ENCODE measurements at places on chromosomes 5 and 9.
A peak's percentile ranks its signal among the peaks of the same experiment; 100 is the strongest.

GRCh38 chr5:116509483-116510244, 65.0 kb downstream of the SEMA6A start:
- no peak for DNase-seq

DNA sequence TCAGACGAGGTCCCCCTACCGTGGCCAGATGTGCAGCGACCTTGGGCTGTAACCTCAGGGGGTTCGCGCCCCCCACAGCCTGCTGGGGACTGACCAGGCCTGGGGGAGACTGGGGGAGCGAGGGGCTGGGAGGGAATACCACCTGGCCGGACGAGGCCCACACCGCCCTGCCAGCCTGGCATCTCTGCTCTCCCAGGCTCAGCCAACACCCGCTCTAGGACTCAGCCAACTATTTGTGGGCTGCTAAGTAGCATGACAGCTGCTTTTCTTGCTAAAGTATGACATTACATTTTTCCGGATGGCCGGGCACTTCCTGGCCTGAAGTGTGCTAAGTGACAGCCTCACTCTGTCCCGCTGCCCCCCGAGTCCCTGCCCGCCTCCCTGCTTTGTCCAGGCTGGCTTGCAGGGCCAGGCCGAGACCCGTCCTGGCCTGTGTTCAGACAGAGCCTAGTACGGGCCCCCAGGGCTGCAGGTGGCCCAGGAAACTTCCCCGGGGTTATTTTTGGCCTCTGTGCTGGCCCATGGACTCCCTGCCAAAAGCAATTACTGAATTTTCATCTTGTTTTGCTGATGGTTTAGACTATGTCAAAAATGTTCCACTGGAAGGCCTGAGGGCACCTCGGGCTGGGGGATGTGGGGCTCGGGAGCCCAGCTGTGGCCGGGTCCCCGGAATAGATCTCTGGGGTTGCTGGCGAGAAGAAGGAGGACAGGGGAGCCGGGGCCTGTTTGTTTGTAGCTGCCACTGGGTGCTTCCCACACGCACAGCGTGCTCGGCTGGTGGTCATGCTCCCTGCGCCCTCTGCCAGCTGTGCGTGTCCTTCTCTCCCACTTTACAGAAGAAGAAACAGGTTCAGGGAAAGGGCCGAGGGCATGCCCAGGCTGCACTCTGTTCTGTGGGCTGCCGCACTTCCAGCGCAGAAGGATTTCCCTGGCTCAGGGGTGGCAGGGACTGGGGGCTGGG, 13.4 kb upstream of the SLC2A6 start:
- DNase-seq: no peak

DNA sequence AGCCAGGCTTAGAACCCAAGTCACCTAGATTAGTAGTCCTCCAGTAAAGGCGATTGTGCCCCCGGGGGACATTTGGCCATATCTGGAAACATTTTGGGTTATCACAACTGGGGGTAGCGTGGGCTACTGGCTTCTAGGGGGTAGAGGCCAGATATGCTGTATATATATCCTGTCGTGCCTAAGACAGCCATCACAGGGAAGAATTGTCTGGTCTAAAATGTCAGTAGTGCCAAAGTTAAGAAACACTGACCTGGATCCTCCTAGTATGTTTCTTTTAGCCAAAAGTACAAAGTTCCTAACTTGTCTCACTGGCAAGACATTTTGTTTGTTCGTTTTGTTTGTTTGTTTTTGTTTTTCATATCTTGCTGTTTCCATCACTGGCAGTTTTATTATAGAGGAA, 13.8 kb downstream of the RABEPK start:
- DNase-seq: no peak

- DNase-seq: no peak
Measured at GRCh38 chr9:127522727-127523126, 71.4 kb downstream of the LRSAM1 start.

DNA sequence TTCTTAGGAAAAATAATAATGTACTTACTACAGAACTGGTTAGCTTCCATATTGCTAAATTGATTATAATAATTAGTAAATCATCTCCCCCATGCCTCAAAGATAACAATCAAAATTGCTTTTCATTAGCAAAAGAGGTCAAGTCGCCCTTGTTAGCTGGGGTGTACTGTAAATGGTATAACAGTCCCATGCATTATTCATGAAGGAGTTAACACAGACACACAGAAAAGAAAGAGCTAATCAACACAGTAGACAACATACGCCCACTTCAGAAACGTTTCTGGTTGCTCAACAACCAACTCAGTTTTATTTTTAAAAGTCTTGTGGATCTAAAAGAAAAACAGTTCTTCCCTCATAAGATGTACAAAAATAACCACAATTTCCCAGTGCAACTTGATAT, 100.2 kb downstream of the MPDZ start:
- DNase-seq: no peak

DNA sequence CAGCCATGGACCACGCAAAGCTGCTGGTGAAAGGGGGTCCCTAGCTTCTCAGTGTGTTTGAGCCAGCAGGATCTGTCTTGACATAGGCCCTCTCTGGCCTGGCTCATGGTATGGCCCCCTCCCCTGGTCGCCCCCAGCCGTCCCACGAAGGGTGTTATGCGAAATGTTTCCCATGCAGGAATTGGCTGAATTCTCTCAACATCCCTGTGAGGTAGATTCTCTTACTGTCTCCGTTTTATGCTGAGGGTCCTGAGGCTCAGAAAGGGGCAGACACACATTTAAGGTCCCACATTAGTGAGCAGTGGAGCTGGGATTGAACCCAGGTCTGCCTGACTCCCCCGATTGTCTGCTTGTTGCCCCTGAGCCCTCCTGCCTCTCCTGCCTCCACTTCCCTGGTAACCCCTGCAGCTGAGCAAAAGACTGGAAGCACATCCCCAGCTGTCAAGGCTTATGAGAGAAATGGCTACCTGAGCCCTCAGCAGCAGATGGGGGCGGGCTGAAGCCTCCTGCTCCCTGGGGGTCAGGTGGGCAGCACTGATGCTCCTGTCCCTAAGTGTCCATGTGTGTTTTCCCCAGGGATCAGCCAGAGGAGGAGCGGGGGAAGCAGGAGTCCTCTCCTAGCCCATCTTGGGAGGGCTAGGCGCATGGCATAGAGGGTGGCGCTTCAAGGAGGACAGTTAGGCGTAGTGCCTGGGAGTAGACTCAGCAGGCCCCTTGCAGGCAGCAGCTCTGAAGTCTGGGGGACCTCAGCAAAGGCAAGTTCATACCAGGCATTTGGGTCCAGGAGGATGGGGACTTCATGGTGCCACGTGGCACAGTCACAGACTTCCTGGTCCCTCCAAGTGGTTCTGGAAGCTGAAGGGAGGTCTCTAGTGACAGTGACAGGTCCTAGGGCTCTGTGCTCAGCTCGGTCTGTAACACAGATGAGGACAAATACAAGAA, 49.0 kb upstream of the GARNL3 start:
- DNase-seq: no peak

DNA sequence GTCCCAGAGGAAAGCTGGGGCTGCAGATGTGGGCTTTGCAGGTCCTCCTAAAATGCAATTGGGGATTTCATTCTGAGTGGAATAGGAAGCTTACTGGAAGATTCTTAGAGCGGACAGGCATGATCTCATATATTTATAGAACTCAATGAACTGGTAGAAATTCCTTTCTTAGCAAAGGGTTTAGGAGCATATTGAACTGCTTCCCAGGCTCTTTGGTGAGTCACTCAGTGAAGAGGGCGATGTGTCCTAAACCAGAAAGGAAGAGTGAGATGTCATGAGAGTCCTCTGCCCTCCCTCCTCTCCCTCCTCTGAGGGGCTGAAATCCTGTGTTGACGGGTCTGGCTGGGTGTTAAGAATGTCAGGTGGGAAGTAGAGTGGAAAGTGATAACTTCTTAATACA, 26.3 kb upstream of the SEMA6A start:
- no peak for DNase-seq

GRCh38 chr5:114054594-114054993, 307.3 kb upstream of the KCNN2 start:
- DNase-seq: no peak

DNA sequence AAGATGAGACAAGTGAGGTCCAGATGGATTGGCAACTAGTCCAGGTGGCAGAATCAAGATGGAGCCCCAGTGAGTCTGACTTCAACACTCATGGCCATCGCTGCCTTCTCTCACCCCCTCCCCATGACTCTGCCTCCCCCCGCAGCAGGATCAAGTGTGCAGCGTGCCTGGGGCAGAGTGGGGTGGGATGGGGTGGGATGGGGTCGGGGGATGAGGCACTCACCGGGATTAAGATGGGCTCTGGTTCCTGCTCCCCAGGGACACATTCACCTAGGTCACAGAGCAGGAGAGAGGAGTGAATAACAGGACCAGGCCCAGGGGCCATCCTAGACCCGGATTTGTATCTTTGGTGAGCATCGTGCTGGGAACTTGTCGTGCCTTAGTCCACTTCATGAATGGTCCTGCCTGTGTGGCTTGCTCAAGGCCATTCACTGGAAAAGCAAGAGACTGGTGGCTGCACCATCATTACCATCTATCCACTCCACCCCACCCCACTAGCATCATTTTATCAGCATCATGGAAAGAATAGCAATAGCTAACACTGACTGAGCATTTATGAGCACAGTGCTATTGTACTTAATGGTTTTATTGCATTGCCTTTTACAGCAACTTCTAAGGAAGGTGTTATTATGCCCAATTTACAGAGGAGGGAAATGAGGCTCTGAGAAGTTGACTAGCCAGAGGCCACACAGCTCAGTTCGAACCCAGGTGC, 8.5 kb downstream of the AMBP start:
- no peak for DNase-seq

DNA sequence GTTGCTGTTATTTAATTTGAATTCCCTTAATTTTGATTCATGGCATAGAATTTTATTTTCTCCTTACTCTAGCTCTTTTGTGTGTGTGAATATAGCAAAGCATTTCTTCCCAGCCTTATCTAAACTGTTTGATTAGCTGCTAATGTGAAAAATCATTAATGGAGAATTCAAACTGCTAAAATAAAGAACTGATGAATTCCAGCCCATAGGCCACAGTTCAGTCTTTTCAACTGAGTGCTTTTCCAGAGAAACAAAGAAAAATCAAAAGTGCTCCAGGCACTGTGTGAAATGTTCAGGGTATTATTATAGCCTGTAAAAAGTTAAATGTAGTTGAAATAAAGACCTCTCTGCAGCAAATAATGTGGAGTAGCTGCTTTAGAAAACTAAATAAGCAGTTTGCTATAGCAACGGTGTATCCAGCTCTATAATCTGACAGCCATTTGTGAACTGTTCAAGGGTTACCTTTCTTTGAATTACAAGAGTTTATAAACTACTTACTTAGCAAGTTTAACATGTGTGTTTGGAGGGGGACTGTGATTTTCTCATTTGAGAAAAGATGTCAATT, 123.8 kb downstream of the GIN1 start:
- no peak for DNase-seq

- DNase-seq: peak; percentile 9
Measured at GRCh38 chr9:83583151-83584014, 39.6 kb upstream of the IDNK start.

DNA sequence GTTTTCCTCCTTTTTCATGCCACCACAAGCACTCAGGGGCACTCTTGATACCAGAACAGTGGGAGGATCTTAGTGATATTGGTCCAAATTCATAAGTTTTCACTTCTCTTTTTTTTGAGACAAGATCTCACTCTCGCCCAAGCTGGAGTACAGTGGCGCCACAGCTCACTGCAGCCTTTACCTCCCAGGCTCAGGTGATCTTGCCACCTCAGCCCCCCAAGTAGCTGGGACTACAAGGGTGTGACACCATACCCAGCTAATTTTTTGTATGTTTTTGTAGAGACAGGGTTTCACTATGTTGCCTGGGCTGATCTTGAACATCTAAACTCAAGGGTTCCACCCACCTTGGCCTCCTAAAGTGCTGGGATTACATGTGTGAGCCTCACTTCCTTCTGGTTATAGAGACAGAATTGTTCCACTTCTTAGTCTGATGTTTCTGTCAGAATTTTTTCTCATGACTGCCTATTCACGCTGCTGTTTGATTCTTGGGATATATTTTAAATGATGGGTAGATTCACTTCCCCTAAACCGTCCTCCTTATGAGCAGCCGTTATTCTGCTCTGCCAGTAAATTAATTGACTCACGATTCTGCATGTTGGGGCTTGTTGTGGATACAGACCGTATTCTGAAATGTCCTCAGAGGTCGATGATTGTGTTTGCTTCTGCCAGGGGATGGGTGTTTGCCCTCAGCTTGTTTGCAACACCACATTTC, 30.8 kb downstream of the MTAP start:
- no peak for DNase-seq

- DNase-seq: no peak
Measured at GRCh38 chr5:110063640-110064602, 374.2 kb downstream of the MAN2A1 start.

- DNase-seq: no peak
Measured at GRCh38 chr9:14532456-14533115, 160.6 kb downstream of the ZDHHC21 start.

- no peak for DNase-seq
Measured at GRCh38 chr9:134855900-134856377, 24.7 kb upstream of the FCN2 start.

DNA sequence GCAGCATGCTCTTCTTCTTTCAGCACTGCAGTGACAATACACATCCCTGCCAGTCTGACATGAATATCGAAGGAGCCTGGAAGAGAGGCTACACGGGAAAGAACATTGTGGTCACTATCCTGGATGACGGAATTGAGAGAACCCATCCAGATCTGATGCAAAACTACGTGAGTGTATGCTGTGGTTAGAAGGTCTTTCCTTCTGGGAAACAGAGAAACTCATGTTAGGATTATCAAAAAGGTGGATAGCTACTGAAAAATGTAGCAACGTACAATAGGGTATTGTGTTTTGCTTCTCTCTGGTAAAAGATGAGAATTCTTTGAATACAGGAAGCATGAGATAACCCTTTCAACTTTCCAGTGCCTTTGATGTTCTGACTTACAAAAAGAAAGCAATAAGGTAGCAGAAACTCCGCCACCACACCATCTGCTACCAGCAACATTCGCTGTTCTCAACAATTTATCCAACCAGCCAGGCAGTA, 133.3 kb downstream of the PCSK5 start:
- peak; percentile 24 for DNase-seq

DNA sequence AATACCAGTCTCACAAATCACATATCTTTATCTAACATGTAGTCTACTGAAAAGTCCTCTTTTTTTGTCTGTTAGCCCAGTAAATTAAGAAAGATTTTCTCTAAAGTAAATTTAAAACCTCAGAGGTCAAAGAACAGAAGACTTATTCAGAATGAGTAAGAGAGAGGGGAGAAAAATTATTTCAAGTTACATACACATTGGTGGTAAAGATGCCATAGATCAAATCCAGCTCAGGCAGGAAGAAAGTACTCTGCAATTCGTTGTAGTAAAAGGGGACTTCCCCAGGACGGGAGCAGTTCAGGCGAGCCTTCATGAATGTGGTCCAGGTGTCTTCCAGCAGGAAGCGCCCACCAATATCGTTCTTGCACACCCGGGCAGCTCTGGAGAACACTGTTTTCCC, 344.1 kb downstream of the SEMA5A start:
- DNase-seq: no peak
